H1 (cell line): ENCODE measurements at places on chromosomes 3 and 15. TPM values are rescaled to one million over a fixed set of nuclear protein-coding genes. Genes with fewer than 3 reads are reported as not detected.

SLC28A2 gene
- not detected in 2 replicates for total RNA-seq

MKRN2OS gene
- 0.41 TPM in 1 of 2 replicates, not detected in the other for total RNA-seq

DNA sequence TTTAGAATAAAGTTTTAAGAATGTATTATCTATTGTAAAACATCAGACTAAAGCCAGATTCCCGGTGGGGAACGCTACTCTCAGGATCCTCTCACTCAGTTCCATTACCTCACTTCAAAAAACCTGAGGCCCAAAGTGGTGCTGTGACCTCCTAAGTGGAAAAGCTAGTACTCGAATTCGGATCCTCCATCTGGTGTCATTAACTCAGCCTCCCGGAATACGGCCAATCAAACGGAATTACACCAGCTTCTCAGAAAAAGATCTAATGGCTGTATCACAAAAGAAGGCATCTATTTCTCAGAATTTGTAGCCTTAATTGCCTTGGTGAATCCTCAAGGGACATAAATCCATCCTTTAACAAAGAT, 627 bp downstream of the ACAD11 start:
- no peak for DNase-seq

GRCh38 chr3:11705049-11705448, 61.3 kb upstream of the VGLL4 start:
- peak; percentile 53 for DNase-seq

GRCh38 chr3:123610331-123610730, 25.5 kb upstream of the HACD2 start:
- DNase-seq = no peak

DNA sequence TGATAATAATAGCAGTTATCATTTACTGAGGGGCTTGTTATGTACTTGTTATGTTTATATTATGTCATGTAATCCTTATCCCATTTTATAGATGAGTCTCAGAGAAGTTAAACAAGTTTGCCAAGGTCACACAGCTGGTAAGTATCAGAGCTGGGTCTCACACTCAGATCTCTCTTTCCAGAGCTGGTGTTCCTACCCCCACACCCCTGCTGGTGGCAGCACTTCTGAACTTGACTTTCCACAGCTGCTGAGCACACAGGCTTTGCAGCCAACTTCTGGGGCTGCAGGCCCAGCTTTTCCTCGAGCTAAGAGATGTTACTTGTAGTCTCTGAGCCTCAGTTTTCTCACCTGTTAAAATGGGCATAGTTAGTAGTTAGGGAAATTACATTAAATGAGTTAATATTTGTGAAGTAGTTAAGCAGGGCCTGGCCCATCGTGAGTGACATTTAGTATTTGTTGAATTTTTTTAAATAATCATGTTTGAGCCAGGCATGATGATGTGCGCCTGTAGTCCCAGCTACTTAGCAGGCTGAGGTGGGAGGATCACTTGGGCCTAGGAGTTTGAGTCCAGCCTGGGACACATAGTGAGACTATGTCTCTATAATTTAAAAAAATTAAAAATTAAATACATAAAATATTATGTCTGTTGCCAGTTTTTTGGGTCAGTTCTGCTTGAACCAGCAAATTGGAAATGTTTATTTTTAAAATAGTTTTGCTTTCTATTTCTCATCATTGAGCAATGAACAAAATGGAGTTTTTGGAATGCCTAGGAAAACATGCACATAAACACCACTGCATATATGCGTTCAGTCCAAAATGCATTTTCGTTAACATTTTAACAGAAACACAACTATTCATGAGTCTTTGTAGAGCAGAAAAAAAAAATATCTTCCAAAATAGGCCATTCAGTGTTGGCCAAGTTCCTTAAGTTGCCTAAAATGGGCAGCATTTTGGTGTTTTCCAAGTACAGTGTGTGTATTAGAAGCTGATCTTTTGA, 87.3 kb downstream of the SMAD6 start:
- DNase-seq = no peak

DNA sequence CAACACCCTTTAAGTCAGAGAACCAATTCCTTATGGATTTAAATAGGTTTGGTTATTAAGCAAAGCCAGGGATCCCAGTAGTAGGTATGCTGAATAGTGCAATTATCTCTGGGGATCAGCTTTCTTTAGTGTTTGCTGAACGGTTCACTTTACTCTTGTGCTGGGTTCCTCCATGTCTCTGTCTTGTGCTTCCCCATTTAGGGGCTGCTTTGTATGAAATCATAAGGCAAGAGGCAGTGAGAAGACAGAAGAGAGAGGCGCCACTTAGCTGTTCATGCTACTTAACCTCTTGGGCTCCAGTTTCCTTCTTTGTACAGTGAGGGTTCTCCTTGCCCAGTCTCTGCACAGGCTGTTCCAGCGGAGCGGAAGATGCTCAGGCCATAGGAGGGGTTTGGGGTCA, 3.5 kb downstream of the ST6GAL1 start:
- DNase-seq = no peak

- DNase-seq = no peak
Observed at GRCh38 chr3:24591661-24592555, 97.3 kb upstream of the THRB start.

DNA sequence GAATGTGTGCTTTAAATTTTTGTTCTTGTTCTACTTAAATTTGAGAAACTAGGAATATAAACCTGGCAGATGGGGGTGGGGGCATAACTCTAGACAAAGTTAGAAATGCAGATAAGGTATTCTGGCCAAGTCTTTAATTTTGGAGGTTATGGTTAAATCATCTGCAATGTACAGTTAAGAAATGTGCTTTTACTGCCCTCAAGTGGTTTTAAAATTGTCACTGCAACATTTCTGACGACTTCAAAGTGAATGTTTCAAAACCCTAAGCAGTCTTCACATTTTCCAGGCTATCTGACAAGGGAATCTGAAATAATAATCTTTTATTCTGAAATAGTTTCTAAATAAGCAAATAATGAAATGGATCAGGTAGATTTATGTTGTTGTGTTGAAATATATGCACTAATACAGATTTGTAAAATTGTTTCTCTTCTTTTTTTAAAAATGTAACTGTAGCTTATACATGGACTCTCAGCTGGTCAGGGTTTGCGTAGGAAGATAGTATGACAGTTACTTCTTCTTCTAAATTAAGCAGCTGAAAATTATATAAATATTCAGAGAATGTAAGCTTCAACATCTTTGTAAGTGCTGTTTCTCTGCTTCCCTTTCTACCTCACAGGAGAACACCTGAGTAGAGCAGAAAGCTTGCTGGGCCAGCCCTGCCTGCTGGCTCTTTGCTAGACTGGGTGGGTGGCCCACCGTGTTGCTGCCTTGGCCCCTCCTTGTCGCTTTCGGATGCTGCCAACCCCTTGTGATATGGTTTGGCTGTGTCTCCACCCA, 45.0 kb downstream of the SUCNR1 start:
- no peak for DNase-seq

- DNase-seq = no peak
Observed at GRCh38 chr3:74436184-74436583, 178.3 kb downstream of the CNTN3 start.
